ENCODE measurements at places on chromosomes 6 and 20. TPM values are rescaled to one million over a fixed set of nuclear protein-coding genes. Genes with fewer than 3 reads are reported as not detected.

DNA sequence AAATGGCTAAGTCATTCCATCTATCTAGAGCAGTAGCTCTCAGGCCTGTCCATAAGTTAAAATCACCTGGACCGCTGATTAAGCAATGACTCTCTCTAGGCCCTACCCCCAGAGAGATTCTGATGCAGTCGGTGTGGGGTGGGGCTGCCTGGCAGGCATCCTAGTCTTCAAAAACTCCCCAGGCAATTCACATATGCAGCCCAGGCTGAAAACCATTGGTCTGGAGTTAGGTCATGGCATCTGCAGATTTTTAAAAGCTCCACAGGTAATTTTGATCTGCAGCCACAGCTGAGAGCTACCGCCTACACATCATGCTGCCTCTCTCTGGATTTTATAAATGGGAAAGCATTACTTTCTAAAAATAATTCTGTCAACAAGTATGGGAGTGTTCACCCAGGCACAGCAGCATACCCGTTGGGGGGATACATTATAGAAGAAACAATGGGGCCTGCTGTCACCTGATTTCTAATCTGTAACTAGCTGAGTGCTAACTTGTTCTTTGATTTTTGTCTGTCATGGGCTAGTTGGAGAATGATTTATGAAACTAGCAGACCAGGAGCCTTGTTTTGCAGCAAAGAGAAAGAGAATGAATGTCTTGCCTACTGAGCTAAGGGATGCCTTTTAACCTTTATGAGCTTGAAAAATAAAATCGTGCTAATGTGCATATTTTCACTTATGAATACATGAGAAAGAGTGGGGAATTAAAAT is 44.1 kb upstream of the ATXN1 start:
- DNase-seq: no peak

DNA sequence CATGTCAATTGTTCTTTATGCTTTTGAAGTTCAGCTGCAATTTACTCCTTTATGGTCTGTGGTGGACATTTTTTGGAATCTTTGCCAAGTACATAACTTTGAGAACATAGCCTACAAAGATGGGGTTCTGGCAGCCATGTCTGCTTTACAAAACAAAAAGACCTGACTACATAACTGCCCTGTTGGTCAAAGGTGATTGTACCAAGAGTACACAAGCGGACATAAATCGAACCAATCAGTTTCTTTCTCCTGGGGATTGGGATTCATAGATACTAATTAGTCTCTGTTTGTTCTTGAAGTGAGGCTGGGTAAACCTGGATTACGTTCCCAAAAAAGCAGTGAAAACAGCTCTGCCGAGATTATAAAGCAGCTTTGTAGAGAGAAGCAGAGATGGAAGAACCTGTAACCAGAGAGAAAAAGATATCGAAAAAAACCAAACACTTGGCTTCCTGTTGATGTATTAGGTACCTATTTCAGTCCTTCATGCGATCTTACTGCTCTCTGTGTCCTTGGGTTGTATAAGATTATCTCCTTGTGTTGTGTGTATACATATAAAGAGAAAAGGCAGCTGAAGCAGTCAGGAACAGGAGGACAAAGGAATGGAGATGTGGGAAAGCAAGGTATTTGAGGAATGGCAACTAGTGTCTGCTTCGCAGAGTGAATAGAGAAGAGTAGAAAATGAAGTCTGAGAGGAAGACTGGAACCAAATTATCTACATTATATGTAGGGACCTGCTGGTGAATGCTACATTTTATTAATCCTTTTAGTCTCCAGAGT is 2.7 kb upstream of the ZFAND3 start:
- no peak for DNase-seq

DNA sequence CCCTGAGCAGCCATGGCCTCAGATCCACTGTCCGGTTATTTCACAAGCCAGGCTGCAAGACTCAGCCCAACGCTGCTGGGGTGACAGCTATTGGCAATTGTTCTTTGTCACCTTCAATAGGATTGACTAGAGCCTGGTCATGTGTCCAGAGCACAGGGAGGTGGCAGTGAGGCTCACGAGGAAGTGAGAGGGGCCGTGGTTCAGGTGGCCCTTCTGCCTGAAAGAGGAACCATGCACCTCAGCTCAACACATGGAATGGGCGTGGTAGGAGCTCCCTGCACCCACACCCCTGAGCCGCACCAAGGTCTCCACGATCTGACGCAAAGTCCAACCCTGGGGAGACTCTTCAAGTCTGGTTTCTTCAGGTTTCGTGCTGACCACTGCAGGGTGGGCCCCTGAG is 184.8 kb upstream of the CDH4 start:
- no peak for DNase-seq

DNA sequence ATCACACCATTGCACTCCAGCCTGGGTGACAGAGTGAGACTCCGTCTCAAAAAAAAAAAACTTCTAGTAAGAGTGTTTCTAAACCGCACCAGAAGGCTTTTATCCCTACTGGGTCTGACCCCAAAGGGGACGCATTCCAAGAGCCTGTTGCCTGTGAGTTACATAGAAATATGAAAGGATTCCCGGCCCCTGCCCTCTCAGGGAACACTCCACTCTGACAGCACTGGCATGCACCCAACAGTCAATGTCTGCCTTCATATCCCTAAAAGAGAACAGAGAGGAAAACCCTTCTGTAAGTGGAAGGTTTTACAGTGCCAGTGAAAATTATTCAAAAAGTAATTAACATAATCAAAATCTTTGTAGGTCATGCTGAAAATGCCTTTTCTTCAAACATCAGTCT is 117.1 kb upstream of the PTPRT start:
- DNase-seq: no peak

GRCh38 chr6:109872968-109873545 is 105.1 kb upstream of the GPR6 start:
- DNase-seq: no peak

The TOX2 gene
- 1.6 TPM for total RNA-seq

- DNase-seq: no peak
Measured at GRCh38 chr6:137156650-137157049, 16.8 kb downstream of the IL22RA2 start.

DNA sequence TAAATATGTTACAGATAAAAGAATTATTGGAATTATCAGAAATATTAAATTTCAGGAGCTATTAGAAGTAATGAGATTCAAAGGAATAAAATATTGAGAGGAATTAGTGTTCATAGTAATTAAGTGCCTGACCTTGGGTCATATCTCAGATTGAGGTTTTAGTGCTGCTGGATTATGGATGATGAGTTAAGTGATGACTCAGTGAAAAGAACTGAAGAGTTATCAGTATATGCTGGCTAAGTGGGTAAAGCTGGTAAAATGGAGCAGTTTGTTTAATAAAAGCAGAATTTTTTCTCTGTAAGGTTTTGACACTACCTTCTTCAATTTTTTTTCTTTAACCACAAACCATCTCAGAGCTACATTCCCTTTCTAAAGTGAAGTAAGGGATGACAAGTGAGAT is 206.7 kb downstream of the MANEA start:
- DNase-seq: no peak

DNA sequence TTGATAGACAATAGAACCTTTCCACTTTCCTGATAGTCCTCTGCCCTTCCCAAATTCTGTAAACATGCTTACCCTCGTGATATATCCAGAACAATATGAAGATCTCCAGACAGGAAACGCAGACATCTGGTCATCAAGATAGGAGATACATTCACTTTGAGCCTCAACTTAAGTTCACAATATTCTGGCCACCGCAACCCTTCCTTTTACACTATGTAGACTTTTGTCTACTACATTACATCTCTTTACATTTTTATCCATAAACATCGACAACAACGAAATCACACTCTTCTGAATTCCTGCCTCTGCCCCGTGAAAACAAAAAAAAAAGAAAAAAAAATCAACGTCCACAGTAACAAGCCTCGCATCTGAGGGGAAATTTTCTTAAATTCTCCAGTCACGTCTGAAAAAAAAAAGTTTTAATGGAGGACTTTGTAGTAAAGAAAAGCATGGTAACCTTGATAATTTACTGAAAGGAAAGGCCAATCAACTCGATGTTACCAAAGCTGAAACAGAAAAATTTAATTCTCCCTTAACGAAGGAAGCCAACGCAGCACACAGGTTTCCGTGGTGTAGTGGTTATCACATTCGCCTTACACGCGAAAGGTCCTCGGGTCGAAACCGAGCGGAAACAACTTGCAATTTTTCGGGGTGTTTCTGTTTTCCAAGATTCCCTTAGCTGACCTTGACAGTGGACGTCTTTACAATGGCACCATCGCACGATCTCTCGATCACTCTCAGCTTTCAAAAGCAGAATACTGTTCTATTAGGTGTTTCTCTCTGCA is 21.8 kb downstream of the POM121L2 start:
- no peak for DNase-seq

The LY86 gene
- total RNA-seq: 1.5 TPM

DNA sequence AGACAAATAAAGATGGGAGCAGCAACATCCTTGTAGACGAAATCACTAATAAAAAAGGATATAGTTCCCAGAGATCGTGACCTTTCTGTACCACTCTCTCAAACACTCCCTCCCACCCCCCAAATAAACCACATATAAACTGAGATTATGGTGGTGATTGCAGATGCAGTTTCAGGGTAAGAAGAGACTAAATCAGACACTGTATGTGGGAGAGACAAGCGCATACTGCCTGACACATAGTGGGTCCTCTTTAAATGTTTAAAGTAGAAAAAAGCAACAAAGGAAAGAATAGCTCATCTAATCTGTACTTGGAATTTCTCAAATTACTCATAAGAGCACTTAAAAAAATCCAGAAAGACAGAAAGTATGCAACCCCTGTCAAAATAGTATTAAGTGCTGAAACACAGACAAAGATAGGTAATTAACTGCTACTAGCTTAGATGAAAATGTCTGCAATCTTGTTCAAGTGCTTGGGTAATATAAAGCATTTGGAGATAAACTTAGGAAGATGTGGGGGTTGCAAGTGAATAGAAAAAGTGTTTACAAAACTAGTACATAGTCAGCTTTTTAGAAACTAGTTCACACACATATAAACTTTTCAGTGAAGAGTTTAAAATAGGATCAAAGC is 151.6 kb downstream of the BACH2 start:
- DNase-seq: no peak

DNA sequence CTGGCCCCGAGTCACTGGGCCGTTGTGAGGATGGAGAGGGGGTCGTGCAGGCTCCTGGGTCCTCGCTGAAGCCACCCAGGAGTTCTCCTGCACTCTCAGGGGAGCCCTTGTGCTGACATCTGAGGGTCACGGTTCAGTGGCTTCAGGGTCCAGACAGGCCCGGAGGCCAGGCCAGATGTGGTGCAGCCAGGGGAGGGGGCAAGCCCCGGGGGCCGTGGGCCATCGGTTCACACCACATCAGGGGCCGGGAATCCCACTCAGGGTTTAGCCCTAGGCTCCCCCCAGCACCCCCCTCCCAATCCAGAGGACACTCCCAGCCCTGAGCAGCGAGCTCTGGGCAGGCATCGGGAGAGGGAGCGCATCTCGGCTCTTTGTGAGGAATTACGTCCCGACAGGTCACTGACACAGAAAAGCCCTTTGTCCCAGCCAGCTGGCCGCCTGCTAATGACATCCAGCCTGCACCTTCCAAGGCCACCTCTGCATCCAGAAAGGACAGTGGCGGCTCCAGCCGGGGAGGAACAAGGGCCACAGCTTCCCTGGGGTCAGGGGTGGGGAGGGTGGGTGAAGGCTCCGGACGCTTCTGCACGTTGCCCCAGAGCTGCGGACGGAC is 6.4 kb upstream of the CHRNA4 start:
- no peak for DNase-seq

The DNAH8 gene
- not detected for total RNA-seq

The MUC21 gene
- not detected for total RNA-seq

DNA sequence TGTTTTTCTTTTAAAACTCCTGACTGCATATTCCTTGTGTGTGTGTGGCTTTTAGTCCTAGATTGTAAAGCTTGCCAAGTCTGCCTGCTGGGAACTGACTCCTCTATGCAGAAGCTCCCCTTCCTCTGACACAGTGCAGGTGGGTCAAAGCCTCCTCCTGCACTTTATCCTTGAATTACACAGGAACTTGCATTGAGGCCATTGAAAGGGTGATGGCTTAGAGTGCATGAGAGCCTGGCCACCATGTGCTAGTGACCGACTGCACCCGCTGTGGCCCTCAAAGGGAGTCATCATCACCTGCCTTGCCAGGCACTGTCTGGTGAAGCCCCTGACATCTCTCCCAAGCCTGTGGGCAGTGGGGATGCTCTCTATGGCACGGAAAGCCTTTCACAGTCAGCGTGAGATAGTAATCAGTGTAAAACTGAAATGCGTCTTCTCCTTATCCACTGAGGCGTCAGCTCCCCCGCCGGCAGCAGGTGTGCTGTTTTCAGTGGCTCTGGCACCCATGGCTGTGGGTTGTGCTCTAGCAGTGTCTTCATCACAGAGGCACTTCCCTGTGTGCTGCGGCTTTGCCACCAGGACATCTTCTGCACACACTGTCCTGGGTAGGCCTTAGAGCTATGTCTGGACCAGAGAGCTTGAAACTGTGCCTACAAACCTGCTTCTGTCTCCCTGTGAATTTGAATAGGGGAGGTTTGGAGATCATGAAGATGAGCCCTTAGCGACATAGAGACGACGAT is 87.9 kb downstream of the THBS2 start:
- no peak for DNase-seq

The RAET1E gene
- not detected for total RNA-seq

The KCNB1 gene
- total RNA-seq: not detected

DNA sequence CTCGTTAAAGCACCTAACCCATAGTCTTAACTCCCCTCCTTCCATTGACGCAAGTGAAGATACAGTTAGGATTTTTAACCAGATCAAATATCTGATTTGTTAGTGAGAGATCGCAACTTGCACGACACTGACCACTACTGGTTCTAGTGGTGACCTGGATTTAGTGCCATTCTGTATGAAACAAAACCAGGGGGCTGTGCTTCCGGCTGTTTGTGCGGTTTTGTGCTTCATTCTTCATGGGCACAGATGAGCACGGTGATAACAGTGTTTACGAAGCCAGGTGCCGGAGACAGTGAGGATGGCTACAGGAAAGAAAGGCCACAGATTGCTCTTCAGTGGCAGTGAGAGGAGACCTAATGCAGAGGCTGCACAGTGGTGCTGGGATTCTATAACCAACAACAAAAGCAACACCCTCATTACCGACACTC is 75.5 kb downstream of the NOL4L start:
- DNase-seq: peak; percentile 77

The ZBTB24 gene
- total RNA-seq: 12.0 TPM

The MYBL2 gene
- 99.8 TPM for total RNA-seq

The FOXA2 gene
- total RNA-seq: not detected

DNA sequence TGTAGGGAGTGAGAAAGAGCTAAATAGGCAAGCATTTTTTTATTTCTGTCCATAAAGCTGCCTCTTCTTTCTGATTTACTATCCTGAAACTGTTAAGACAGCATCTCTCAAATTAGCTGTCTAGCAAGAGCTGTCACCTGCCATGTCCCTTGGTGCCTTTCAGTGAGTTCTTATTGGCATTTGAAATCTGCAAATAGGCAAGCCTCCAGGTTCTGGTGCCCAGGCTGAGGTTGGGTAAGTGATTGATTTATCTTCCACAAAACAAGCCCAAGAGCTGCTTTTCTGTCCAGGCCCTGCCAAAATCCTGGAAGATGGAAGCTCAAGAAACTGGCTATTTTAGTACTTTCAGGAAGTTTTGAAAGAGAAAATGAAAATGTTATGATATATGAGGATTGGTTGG is 22.4 kb downstream of the MANEA start:
- no peak for DNase-seq

- no peak for DNase-seq
Measured at GRCh38 chr6:16657768-16658167, 103.5 kb downstream of the ATXN1 start.

The MLN gene
- total RNA-seq: not detected
